Memory B cell (primary cell): ENCODE measurements at places on chromosomes 4 and X.

DNA sequence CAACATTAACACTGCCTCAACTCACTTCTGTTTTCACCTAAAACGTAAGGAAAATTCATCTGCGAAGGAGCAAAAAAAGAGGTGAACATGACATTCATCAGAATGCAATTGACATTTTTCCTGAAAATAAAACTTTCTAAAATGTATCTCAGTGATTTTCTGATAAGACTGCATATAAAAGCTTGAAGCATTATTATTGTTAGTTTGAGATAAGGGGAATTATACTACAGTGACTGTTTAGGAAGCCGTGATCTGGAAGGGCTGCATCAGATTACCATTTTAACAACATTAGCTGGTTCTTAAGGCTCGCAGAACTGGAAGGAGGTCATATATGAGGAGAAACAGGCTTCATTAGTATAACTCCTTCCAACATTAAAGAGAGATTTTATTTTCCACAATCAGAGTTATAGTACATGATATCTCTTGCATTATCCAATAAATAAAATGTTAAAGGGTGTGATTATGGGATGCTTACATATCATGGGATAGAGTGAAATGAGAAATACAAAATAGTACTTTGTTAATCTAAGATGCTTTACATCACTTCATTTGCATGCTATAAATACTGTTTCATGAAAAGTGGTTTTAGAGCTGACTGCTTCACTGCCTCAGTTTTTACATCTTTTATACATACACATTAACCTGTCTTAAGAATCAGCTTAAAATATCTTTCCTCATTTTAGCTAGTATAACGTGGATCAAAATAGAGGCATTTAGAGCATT is 1820.1 kb upstream of the TENM3 start:
- H3K36me3 ChIP-seq, result no peaks in the 10 kb centered on the region
- no peaks in the 10 kb centered on the region for H3K4me1 ChIP-seq
- H3K27ac ChIP-seq, result no peak overlapping the region
- DNase-seq, result no peak
- H3K27me3 ChIP-seq, result no peaks in the 10 kb centered on the region

DNA sequence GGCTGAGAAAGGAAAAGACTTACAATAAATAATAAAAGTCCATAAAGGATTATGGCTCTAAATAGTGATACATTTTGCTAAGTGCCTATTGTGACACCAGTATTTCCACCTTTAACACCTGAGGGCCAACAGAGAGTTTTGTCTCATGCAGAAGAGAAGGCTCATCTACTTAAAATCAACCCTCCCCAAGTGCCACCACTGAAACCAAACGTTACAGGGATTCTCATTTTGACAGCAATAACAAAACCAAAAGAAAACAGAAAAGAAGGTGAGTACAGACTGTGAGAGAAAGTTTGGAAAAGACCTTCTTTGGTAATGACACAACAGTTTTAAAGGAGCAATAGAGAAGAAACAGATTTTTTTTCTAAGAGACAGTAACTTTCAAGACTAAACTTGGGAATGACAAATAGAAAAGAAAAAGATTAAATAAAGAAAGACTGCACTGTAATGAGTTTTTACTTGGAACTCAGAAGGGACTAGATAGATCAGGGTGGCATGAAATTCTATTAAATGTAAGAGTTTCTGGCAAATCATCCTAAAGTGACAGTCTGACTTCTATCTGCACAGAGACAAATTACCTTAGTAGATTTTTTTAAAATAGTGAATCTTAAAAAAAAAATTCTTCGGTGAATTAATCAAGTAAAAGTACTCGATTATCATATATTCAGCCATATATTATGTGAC is 109.7 kb downstream of the ZNF827 start:
- peaks cover 10% of the 10 kb centered on the region for H3K4me1 ChIP-seq
- no peaks in the 10 kb centered on the region for H3K27me3 ChIP-seq
- no peak for DNase-seq
- peak overlapping the region; percentile 63 for H3K27ac ChIP-seq
- H3K36me3 ChIP-seq, result peaks cover 36% of the 10 kb centered on the region
- no peak overlapping the region for H3K4me3 ChIP-seq

DNA sequence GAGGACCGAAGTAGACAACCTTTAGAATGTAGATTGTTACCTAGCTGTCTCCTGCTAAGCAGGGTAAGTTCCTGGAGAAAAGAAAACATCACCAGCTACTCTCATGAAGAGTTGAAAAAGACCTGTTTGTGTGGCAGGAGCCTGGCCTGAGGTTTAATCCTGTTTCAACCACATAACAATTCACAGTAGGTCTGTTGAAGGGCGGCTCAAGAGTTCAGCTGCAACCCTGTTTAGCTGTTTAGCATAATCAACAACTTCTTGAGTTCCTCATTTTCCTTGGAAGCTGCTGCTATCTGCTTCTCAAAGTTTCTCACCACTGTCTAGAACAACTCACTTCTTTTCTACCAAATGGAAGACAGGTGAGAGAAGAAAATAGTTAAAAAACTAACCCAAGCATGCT is 170.4 kb upstream of the TET2 start:
- no peak overlapping the region for H3K4me3 ChIP-seq
- no peak overlapping the region for H3K27ac ChIP-seq
- DNase-seq, result no peak

DNA sequence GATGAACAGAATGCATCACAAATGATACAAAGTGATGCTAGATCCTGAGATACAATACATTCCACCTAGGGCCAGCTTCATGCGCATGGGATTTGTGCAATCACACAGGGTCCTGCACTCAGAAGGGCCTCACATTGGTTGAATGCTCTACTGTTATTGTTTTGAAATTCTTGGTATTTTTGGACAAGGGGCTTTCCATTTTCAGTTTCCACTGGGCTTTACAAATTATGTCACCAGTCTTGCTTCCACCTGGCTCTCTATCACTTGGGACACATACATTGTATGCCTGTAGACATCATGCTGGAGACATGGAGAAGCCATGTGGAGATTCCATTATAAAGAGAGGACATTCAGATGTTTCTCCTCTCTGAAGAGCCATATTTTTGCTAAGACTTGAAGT is 155.8 kb downstream of the NAA11 start:
- H3K4me1 ChIP-seq, result no peaks in the 10 kb centered on the region
- H3K4me3 ChIP-seq, result no peak overlapping the region
- no peak overlapping the region for H3K27ac ChIP-seq
- H3K27me3 ChIP-seq, result no peaks in the 10 kb centered on the region
- no peaks in the 10 kb centered on the region for H3K36me3 ChIP-seq

GRCh38 chr4:24730256-24731001 is 64.9 kb upstream of the SOD3 start:
- peaks cover 9% of the 10 kb centered on the region for H3K27me3 ChIP-seq
- no peak for DNase-seq
- no peaks in the 10 kb centered on the region for H3K4me1 ChIP-seq
- H3K36me3 ChIP-seq, result no peaks in the 10 kb centered on the region
- H3K27ac ChIP-seq, result no peak overlapping the region
- no peak overlapping the region for H3K4me3 ChIP-seq

DNA sequence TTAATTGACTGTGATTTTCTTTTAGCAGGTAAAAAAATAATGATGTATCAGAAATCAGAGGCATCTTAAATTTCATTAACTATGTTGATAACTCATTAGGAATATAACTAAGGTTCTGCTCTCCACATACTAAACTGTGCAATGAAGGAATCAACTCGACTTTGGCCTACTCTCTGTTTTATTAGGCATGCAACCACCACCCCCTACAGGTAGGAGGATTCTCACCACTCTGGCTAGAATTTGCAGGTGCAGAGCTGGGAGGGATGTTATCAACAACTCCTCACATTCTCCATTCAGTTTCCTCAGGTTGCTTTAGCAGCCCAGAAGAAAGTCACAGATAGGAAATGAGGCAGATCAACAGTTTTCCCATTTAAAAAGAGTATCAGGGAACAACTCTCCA is 160.1 kb downstream of the COX18 start:
- no peak for DNase-seq
- H3K4me1 ChIP-seq, result no peaks in the 10 kb centered on the region
- H3K27ac ChIP-seq, result no peak overlapping the region
- no peak overlapping the region for H3K4me3 ChIP-seq

- no peak overlapping the region for H3K4me3 ChIP-seq
- H3K27ac ChIP-seq, result no peak overlapping the region
- H3K36me3 ChIP-seq, result no peaks in the 10 kb centered on the region
Measured at GRCh38 chrX:48784726-48785125, 1.7 kb upstream of the GATA1 start.

DNA sequence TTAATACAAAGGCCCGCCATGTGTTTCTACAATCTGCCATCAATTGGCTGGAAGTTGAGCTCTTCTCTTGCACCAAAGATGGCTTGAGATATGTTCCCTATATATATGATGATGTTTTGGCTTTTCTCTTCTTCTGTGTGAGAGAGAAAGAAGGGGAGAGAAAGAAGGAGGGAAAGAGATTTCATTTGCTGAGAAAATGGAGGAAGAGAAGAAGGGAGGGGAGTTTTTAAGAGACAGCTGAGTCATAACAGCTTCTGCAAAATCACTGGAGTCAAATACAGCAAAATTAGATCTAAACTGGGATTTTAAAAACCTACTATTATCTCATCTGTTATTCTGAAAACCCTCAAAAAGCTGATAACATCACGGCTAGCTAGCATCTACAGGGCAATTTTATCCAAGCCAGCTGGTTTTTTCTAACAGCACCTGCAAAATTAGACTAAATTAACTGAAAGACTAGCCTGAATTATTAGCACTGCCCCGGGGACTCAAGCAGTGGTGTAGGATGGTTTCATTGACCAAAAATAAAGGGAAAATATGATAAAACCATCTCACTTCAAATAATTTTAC is 647.6 kb upstream of the ACTRT1 start:
- H3K36me3 ChIP-seq, result no peaks in the 10 kb centered on the region
- H3K4me3 ChIP-seq, result no peak overlapping the region
- H3K27me3 ChIP-seq, result no peaks in the 10 kb centered on the region
- no peak for DNase-seq

GRCh38 chr4:6577409-6577808 is 2.4 kb downstream of the MAN2B2 start:
- no peak for DNase-seq
- no peak overlapping the region for H3K27ac ChIP-seq
- H3K27me3 ChIP-seq, result no peaks in the 10 kb centered on the region
- H3K4me3 ChIP-seq, result no peak overlapping the region

DNA sequence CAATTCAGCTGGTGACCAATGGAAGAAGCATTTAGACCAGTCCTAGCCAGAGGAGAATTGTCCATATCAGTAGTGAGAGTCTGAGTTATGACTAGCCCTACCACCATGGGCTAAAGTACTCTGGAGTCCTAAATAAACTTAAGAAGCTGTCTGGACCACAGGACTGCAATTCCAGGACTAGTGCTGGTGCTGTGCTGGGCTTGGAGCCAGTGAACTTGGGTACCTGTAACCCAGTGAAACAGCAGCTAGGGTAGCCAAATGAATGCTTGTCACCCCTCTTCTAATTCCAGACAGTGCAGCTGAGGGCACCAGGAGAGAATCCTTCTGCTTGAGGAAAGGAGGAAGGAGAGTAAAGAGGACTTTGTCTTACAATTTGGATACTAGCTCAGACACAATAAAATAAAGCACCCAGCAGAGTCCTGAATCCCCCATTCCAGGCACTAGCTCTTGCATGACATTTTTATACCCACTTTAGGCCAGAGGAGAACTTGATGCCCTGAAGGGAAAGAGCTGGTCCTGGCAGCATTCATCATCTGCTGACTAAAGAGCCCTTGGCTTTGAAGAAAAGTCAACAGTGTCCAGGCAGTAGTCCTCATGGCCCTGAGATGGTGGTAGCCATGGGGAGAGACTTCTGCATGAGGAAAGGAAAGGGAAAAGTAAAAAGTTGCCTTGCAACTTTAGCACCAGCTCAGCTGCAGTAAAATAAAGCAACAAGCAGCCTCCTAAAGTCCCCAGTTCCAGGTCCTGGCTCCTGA is 2675.7 kb downstream of the PCDH7 start:
- H3K27me3 ChIP-seq, result no peaks in the 10 kb centered on the region
- no peak overlapping the region for H3K4me3 ChIP-seq
- no peaks in the 10 kb centered on the region for H3K4me1 ChIP-seq
- no peak overlapping the region for H3K27ac ChIP-seq

DNA sequence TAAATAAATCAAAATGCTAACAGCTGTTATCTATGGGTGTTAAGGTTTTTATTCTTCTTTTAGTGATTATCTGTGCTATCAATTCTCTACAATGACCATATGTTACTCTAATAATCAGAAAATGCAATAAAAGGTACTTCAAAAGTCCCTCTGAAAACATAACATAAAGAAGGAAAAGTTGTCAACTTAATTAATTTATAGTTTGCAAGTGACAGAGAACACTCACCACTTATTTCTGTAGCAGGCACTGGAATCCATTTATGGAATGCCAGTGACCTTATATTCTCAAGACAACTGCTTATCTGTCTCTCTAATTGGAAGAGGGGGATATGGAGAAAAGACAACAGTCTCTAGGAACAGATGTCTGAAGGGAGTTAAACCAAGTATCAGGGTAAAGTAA is 25.6 kb upstream of the PLS3 start:
- no peak for DNase-seq
- H3K27me3 ChIP-seq, result no peaks in the 10 kb centered on the region
- no peak overlapping the region for H3K27ac ChIP-seq
- H3K4me3 ChIP-seq, result no peak overlapping the region
- H3K4me1 ChIP-seq, result no peaks in the 10 kb centered on the region
- no peaks in the 10 kb centered on the region for H3K36me3 ChIP-seq

DNA sequence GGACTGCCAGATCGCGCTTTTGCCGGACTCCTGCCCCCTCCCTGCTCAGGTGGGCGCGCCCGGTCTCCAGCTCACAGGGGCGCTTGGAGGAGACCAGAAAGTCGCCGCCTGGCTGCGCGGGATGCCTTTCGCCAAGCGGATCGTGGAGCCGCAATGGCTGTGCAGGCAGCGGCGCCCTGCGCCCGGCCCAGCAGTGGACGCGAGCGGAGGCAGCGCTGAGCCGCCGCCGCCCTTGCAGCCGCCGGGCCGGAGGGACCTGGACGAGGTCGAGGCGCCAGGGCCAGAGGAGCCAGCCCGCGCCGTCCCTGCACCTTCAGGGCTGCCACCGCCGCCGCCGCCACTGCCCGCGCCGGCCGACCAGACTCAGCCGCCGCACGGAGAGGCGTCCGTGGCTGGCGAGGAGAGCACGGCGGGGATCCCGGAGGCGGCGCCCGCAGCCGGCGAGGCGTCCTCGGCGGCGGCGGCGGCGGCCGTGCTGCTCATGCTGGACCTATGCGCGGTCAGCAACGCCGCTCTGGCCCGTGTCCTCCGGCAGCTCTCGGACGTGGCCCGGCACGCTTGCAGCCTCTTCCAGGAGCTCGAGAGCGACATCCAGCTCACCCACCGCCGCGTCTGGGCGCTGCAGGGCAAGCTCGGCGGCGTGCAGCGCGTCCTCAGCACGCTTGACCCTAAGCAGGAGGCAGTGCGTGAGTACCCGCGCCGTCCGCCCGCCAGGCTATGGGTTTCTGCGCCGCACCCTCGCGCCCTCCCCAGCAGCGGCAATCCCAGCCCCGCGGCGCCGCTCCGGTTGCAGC is 834 bp downstream of the NHS start:
- H3K27me3 ChIP-seq, result peaks cover 7% of the 10 kb centered on the region
- no peaks in the 10 kb centered on the region for H3K4me1 ChIP-seq
- H3K4me3 ChIP-seq, result no peak overlapping the region
- DNase-seq, result no peak
- no peaks in the 10 kb centered on the region for H3K36me3 ChIP-seq
- H3K27ac ChIP-seq, result no peak overlapping the region

- no peaks in the 10 kb centered on the region for H3K27me3 ChIP-seq
- no peak for DNase-seq
- H3K36me3 ChIP-seq, result no peaks in the 10 kb centered on the region
- no peaks in the 10 kb centered on the region for H3K4me1 ChIP-seq
- no peak overlapping the region for H3K27ac ChIP-seq
Measured at GRCh38 chr4:157806184-157806583, 366.6 kb downstream of the GASK1B start.
